Osteoblast (primary cell): ENCODE measurements at places on chromosomes 6 and 20. TPM values are rescaled to one million over a fixed set of nuclear protein-coding genes. Genes with fewer than 3 reads are reported as not detected.

DNA sequence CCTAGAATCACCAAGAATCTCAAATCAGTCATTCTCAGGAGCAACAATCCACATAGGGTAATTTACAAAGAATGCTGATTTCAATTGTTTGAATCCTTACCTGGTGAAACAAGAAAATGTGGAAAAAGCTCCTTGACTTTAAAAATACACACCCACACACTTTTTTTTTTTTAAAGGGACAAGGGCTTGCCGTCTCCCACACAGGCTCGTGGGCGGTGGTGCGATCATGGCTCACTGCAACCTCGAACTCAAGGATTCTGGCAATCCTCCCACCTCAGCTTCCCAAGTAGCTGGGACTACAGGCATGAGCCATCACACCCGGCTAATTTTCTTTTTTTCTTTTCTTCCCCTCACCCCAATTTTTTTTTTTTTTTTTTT lies 30.7 kb downstream of the PARD6B start:
- H3K27me3 ChIP-seq = no peaks in the 10 kb centered on the region
- no peak overlapping the region for H3K4me3 ChIP-seq
- H3K27ac ChIP-seq = peak overlapping the region; percentile 46
- DNase-seq = no peak
- peaks cover 25% of the 10 kb centered on the region for H3K4me1 ChIP-seq

- peaks cover 6% of the 10 kb centered on the region for H3K4me1 ChIP-seq
- no peaks in the 10 kb centered on the region for H3K36me3 ChIP-seq
- no peak overlapping the region for H3K4me3 ChIP-seq
- H3K27ac ChIP-seq = no peak overlapping the region
These were observed 41.9 kb downstream of the EYA2 start for GRCh38 chr20:46936415-46937156.

- peaks cover 3% of the 10 kb centered on the region for H3K4me1 ChIP-seq
- peak; percentile 58 for DNase-seq
- H3K27ac ChIP-seq = no peak overlapping the region
These were observed 12.1 kb downstream of the TMEM181 start for GRCh38 chr6:158571826-158572652.

DNA sequence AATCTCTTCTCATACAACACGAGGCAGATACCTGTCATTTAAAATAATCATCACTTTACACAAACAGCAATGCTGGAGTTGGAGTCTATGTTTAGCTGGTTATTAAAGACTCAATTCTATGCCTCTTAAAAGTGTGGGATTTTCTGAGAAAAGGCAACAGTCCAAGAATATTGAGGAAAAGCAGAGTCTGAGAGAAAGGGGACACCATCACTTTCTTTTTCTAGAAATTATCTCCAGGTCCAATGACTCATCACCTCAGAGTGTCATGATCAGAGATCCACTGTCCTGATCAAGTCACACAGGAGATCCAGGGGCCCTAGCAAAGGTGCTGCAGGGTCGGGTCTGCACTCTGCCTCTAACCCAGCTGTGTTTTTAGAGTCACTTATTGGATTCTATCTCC lies 8.0 kb downstream of the CYP24A1 start:
- H3K4me3 ChIP-seq = no peak overlapping the region
- no peak overlapping the region for H3K27ac ChIP-seq
- peaks cover 8% of the 10 kb centered on the region for H3K4me1 ChIP-seq
- H3K36me3 ChIP-seq = no peaks in the 10 kb centered on the region
- DNase-seq = no peak

GRCh38 chr20:21518292-21518991 lies 4.6 kb upstream of the NKX2-2 start:
- no peak overlapping the region for H3K4me3 ChIP-seq
- peak; percentile 82 for DNase-seq
- H3K4me1 ChIP-seq = no peaks in the 10 kb centered on the region
- H3K27ac ChIP-seq = no peak overlapping the region
- peaks cover 91% of the 10 kb centered on the region for H3K27me3 ChIP-seq

- no peaks in the 10 kb centered on the region for H3K27me3 ChIP-seq
- no peak overlapping the region for H3K4me3 ChIP-seq
- DNase-seq = no peak
- no peaks in the 10 kb centered on the region for H3K36me3 ChIP-seq
- no peak overlapping the region for H3K27ac ChIP-seq
These were observed 124.9 kb upstream of the MAFB start for GRCh38 chr20:40813708-40814630.

GRCh38 chr20:36969478-36970186 lies 18.1 kb upstream of the SAMHD1 start:
- H3K27me3 ChIP-seq = no peaks in the 10 kb centered on the region
- DNase-seq = no peak
- no peak overlapping the region for H3K4me3 ChIP-seq
- no peaks in the 10 kb centered on the region for H3K4me1 ChIP-seq
- H3K36me3 ChIP-seq = no peaks in the 10 kb centered on the region

DNA sequence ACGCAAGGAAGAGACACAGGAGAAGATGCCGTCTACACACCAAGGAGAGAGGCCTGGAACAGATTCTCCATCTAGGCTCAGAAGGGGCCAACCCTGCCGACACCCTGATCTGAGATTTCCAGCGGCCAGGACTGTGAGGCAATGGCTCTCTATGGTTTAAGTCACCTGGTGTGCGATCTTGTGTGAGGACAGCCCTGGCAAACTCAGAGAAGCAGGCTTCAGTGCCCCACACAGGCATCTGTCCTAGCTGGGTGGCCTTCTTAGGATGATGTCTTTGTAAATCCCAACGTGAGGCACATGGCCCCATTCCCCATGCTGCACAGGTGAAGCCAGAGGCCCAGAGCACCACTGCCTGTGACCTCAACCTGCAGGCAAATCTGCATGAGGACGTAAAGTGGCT lies 87.6 kb upstream of the FRMD1 start:
- no peaks in the 10 kb centered on the region for H3K4me1 ChIP-seq
- no peaks in the 10 kb centered on the region for H3K36me3 ChIP-seq
- no peak overlapping the region for H3K4me3 ChIP-seq

DNA sequence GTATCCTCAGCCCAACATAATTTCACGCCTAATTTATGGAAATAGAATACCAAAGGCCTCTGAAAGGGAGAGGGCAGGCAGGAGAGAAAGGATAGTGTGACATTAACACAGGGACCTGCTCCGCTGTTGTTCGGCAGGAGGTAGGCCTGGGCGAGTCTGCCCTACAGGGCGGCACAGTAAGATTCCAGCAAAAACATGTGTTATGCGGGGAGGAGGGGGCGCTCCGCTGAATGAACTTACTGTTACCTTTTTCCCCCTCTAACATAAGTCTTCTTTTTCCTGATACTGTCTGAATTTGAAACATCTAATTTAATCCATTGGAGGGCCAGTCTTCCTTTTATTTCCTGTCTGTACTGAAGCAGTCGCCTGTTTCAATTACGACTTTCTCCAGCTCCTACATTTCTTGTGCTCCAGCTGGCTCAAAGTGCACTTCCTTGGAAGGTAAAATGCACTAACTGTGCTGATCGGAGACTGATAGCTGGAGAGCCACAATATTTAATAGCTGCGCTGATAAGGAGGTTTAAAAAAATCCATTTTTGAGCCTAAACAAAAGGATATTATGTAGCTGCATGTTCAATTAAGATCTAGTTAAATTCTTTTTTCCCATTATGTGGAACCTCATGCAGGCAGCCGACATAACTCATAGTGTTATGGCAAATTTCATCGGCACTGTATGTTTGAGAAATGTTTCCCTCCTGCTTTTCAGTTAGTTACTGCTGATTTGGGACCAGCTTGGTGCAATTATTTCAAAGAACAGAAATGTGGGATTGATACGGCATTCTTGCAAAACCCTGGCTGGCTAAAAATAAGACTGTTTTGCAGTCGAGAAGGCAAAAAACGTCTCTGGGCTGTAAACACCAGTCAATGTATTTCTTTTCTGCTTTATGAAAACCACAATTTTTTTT lies 193.0 kb downstream of the FOXC1 start:
- H3K27ac ChIP-seq = no peak overlapping the region
- H3K4me1 ChIP-seq = peaks cover 7% of the 10 kb centered on the region
- H3K4me3 ChIP-seq = no peak overlapping the region
- H3K36me3 ChIP-seq = no peaks in the 10 kb centered on the region

GRCh38 chr6:83511901-83512681 lies at the start of gene PRSS35:
PRSS35 (plus strand) TSS chr6:83512534; CDS start chr6:83523442, 10,908 bp downstream.
- H3K27me3 ChIP-seq = no peaks in the 10 kb centered on the region
- H3K4me3 ChIP-seq = peak within 1 kb of the TSS; percentile 74

- no peaks in the 10 kb centered on the region for H3K27me3 ChIP-seq
- no peak for DNase-seq
- H3K4me3 ChIP-seq = no peak overlapping the region
- no peaks in the 10 kb centered on the region for H3K36me3 ChIP-seq
- no peaks in the 10 kb centered on the region for H3K4me1 ChIP-seq
- no peak overlapping the region for H3K27ac ChIP-seq
These were observed 182.1 kb upstream of the CITED2 start for GRCh38 chr6:139556532-139556931.

GRCh38 chr6:87922947-87923330 lies 124.7 kb upstream of the SPACA1 start:
- no peak for DNase-seq
- no peaks in the 10 kb centered on the region for H3K36me3 ChIP-seq
- H3K27ac ChIP-seq = no peak overlapping the region
- no peak overlapping the region for H3K4me3 ChIP-seq
- no peaks in the 10 kb centered on the region for H3K4me1 ChIP-seq
- peaks cover 30% of the 10 kb centered on the region for H3K27me3 ChIP-seq

DNA sequence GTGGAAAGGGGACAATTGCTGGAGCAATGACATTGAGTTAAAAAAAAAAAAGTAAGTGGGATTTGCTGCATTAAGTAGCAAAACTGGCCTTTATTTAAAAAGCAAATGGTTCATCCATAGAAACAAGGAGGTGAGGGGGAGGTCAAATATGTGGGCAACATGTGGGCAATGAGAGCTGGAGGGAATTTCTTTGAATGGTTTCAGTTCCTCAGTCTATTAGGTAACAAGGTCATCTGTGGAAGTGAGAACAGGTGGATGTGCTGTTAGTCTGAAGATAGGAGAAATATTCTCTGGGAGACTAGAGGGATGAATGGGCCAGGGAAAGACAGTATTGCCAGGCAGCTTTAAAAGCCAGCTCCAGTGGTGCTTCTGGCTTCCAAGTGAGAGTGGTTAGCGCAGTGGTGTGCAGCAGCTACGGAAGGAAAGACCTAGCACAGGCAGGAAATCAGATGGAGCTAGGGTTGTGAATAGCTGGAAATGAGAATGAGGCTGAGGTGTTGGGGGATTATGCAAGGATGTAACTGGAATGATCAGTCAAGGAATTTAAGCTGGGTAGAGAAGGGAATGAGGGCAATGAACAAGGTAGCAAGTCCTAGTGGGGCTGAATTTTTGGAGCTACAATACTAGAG lies 727.6 kb downstream of the PTPRT start:
- no peak for DNase-seq
- no peaks in the 10 kb centered on the region for H3K27me3 ChIP-seq
- no peak overlapping the region for H3K4me3 ChIP-seq
- no peaks in the 10 kb centered on the region for H3K4me1 ChIP-seq
- H3K36me3 ChIP-seq = no peaks in the 10 kb centered on the region

- H3K36me3 ChIP-seq = peaks cover 6% of the 10 kb centered on the region
- no peak overlapping the region for H3K27ac ChIP-seq
- peaks cover 11% of the 10 kb centered on the region for H3K4me1 ChIP-seq
- DNase-seq = peak; percentile 96
- H3K4me3 ChIP-seq = no peak overlapping the region
These were observed 27.9 kb downstream of the SDCBP2 start for GRCh38 chr20:1301031-1301529.

DNA sequence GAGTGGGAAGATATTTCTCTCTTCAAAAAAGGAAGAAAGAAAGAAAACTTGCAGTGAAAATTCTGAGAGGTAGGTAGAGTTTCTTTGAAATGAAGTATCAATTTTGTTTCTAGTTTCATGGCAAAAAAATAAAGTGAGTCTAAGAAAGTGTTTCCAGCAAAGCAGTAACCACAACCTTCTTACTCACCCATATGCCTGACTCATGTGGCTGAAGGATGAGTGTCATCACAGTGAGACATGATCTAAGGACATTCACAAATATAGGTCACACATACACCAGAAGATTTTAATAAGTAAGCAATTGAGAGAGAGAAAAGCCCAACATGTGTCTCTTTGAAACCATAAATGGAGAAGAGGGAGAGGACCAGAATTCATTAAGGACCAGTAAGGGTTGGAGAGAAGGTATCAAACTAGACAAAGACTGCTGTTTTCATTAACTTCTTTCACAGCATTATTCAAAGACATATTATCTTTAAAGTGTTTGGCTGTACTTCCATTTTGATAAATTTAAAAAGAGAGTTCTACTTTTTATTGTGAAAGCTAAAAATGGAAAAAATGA lies 169.5 kb downstream of the FRK start:
- DNase-seq = peak; percentile 88
- no peaks in the 10 kb centered on the region for H3K27me3 ChIP-seq

GRCh38 chr6:6270948-6271535 lies 49.4 kb downstream of the F13A1 start:
- H3K27me3 ChIP-seq = no peaks in the 10 kb centered on the region
- H3K36me3 ChIP-seq = no peaks in the 10 kb centered on the region
- no peak overlapping the region for H3K4me3 ChIP-seq
- H3K27ac ChIP-seq = no peak overlapping the region
- no peak for DNase-seq
- no peaks in the 10 kb centered on the region for H3K4me1 ChIP-seq

DNA sequence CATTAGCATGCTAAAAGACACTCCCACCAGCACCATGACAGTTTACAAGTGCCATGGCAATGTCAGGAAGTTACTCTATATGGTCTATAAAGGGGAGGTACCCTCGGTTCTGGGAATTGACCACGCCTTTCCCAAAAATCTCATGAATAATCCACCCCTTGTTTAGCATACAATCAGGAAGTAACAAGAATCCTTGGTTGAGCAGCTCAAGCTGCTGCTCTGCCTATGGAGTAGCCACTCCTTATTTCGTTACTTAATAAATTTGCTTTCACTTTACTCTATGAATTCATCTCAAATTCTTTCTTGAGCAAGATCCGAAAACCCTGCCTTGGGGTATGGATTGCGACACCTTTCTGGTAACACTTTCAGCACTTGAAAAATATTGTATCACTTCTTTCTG lies 243.0 kb downstream of the BMP2 start:
- no peaks in the 10 kb centered on the region for H3K27me3 ChIP-seq
- no peak overlapping the region for H3K4me3 ChIP-seq
- no peaks in the 10 kb centered on the region for H3K4me1 ChIP-seq
- no peak overlapping the region for H3K27ac ChIP-seq

- no peak overlapping the region for H3K4me3 ChIP-seq
- no peak for DNase-seq
- H3K36me3 ChIP-seq = no peaks in the 10 kb centered on the region
- H3K27me3 ChIP-seq = no peaks in the 10 kb centered on the region
These were observed 300.4 kb downstream of the KIF16B start for GRCh38 chr20:16272780-16273360.

- no peaks in the 10 kb centered on the region for H3K36me3 ChIP-seq
- no peak overlapping the region for H3K4me3 ChIP-seq
- H3K27ac ChIP-seq = no peak overlapping the region
- H3K4me1 ChIP-seq = no peaks in the 10 kb centered on the region
- H3K27me3 ChIP-seq = no peaks in the 10 kb centered on the region
- no peak for DNase-seq
These were observed 8.5 kb downstream of the HMGN3 start for GRCh38 chr6:79225717-79226599.

The OPN5 gene
- under 0.01 TPM in 1 of 2 replicates, not detected in the other for total RNA-seq

The ENPP1 gene
- total RNA-seq = 16.3 and 20.3 TPM in 2 replicates

The TFAP2C gene
- total RNA-seq = under 0.01 TPM in 1 of 2 replicates, not detected in the other

The SAMD3 gene
- total RNA-seq = 0.72 and 3.5 TPM in 2 replicates

The GRM1 gene
- under 0.01 TPM in 2 replicates for total RNA-seq

The OTOR gene
- not detected in 2 replicates for total RNA-seq

The PSMB1 gene
- 265 and 279 TPM in 2 replicates for total RNA-seq

The CST7 gene
- not detected in 2 replicates for total RNA-seq

The EMILIN3 gene
- total RNA-seq = not detected in 2 replicates

The BCAS1 gene
- under 0.01 TPM in 1 of 2 replicates, not detected in the other for total RNA-seq

The BTN1A1 gene
- under 0.01 TPM in 2 replicates for total RNA-seq

The OR2H1 gene
- not detected in 2 replicates for total RNA-seq

The RNF217 gene
- 22.8 and 24.8 TPM in 2 replicates for total RNA-seq

The CYP39A1 gene
- 4.1 and 4.3 TPM in 2 replicates for total RNA-seq

The NEDD9 gene
- 23.0 and 32.9 TPM in 2 replicates for total RNA-seq
